Transverse colon (tissue), 4 donors: ENCODE measurements at places on chromosomes 2 and 18. TPM values are rescaled to one million over a fixed set of nuclear protein-coding genes. Genes with fewer than 3 reads are reported as not detected.

- DNase-seq: peak; percentile 19
Observed at GRCh38 chr2:69253611-69254301, 133.3 kb downstream of the GFPT1 start.

ATOH8 gene
- 32.6 TPM for total RNA-seq

GRCh38 chr2:28445448-28446258, 50.2 kb upstream of the PLB1 start:
- no peak for DNase-seq

CDH19 gene
- 57.1 TPM for total RNA-seq

GPR75 gene
- 7.4 TPM for total RNA-seq
